ENCODE measurements at places on chromosomes 2 and 18. TPM values are rescaled to one million over a fixed set of nuclear protein-coding genes. Genes with fewer than 3 reads are reported as not detected.

RND3 gene
- 10.2 TPM for total RNA-seq

HTR2B gene
- not detected for total RNA-seq

RIT2 gene
- not detected for total RNA-seq

TUBB6 gene
- total RNA-seq, result 182 TPM

SOWAHC gene
- 10.6 TPM for total RNA-seq

UPP2 gene
- not detected for total RNA-seq

WDR54 gene
- total RNA-seq, result 41.1 TPM

PHOSPHO2 gene
- total RNA-seq, result 6.9 TPM

Data from A673 (cell line).